GM12892 (cell line): ENCODE measurements at places on chromosomes 3 and 15.

GRCh38 chr3:124780356-124780755 is 50.1 kb downstream of the UMPS start:
- DNase-seq, result no peak

- DNase-seq, result no peak
These were observed 68.6 kb upstream of the RPL35A start for GRCh38 chr3:197881270-197881969.

DNA sequence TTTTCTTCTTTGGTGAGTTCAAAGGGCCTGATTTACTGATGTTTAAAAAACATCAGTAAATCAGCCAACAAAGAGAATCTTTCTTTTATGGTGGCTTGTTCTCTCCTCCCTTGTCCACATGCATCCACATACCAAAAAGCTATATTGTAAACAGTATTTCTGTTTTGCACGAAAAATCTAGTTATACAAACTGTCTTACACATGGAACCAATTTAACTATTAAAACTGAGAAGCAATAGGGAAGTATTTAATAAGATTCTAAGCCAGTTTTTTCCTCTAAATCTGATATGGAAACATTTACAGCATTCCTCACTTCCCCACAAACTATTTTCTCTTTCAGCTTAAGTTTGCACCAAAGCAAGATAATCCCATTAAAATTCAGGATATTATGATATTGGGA is 110.8 kb upstream of the ICE2 start:
- no peak for DNase-seq

- DNase-seq, result no peak
These were observed 15.7 kb downstream of the CIDEC start for GRCh38 chr3:9864200-9864927.

GRCh38 chr15:56608140-56608778 is 125.0 kb downstream of the ZNF280D start:
- no peak for DNase-seq

- DNase-seq, result no peak
These were observed 1.2 kb downstream of the GPR15 start for GRCh38 chr3:98532709-98533571.

DNA sequence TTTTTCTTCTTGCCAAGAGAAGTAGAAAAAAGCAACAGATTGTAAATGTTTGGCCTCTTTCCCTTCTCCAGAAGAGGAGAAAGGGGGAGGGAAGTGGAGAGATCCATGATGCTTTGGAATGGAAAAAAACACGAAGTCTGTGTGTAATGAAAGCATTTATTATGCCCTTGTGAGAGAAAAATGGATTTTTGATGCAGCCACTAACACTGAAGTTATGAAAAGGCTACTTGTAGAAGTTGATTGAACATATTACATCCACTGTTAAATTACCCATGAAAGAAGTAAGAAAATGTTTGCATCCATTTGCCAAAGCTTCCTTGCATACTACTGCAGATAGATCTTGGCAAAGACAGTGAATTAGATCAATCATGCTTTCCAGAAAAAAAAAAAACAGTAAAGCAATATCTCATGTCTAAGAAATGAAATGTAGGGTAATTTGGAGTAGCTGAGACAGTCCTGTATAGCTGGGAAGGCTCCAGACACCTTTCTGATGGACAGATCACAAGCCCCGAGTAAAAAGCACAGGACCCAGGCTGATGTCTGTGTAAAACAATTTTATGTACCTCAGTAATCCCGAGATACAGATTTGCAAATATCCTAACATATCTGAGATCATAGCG is 295.5 kb downstream of the PLOD2 start:
- no peak for DNase-seq

DNA sequence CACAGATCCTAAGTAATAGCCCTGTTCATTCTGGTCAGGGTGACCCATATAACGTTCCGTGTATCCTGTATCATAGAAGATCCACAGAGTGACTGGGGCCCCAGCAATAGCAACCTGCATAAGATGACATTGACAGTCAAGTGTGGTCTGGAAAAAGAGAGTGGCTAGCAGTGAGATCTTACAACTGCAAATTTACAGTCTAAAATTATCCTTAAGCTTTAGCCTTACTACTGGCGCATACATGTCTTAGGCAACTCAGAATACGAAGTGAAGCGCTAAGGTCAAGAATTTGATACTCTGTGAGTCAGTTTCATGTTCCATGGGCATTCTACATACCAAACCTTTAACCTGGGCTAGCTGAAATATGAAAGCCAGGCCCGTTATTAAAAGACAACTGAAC is 29.2 kb upstream of the IGDCC4 start:
- no peak for DNase-seq

- DNase-seq, result no peak
These were observed 163.4 kb downstream of the ATG7 start for GRCh38 chr3:11435440-11436165.

DNA sequence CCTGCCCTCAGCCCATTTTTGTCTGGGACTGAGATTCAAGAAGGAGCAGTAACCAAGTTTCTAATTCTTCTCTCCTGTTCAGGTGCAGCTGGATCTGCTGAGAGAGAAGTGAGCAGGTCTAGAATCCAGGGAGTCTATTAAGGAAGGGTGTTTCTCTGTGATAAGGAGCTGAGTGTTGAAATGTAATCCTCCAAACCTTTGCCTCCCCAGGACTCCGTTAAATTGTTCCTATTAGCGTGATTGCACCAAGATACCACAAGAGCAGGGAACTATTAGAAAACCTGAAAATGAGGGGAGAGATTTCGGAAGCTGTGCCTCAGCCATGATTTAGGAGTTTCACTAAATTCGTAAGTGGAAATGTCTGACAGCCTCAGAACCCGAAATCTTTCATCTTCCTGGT is 192.6 kb downstream of the EBLN2 start:
- no peak for DNase-seq

- no peak for DNase-seq
These were observed 1.6 kb upstream of the PLOD2 start for GRCh38 chr3:146162561-146162960.

- no peak for DNase-seq
These were observed 83.1 kb downstream of the CGGBP1 start for GRCh38 chr3:87975716-87976115.

- DNase-seq, result no peak
These were observed 739.4 kb downstream of the MCTP2 start for GRCh38 chr15:94970802-94971201.

GRCh38 chr3:148938306-148938705 is 53.0 kb upstream of the GYG1 start:
- no peak for DNase-seq

DNA sequence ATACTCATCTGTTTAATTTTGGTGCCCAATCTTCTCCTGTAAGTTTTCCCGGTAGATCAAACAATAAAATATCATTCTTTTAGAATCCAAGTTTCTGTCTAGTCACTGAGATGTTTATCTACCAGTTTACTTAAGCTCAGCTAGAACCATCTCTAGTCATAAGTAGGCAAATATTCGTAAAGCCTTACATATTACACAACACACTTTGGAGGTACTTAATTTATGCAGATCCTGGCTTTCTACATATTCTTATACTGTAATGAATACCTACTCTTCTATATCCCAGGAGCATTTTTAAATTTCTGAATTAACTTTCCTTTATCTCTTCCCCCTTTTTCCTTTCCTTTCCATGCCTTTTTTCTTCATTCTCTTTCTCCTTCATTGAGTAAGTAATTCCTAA is 185.9 kb upstream of the ZBTB20 start:
- DNase-seq, result no peak

DNA sequence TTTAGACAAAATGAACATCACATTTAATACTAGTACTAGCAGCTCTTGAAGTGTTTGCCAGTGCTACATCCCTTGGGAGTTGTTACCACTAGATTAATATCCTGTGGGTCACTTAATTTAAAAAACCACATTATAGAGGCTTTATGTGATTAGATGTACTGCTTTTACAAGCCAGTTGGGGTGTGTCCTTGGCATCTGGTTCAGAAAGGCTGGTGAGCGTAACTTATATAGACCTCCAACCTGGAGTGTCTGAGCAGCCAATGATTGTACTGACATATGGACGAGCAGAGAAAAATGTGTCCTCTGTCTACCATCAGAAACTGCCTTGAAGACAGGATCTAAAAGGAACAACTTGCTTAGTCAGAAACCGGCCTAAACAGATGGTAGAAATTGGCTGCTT is 306.2 kb upstream of the ATP11B start:
- DNase-seq, result no peak

DNA sequence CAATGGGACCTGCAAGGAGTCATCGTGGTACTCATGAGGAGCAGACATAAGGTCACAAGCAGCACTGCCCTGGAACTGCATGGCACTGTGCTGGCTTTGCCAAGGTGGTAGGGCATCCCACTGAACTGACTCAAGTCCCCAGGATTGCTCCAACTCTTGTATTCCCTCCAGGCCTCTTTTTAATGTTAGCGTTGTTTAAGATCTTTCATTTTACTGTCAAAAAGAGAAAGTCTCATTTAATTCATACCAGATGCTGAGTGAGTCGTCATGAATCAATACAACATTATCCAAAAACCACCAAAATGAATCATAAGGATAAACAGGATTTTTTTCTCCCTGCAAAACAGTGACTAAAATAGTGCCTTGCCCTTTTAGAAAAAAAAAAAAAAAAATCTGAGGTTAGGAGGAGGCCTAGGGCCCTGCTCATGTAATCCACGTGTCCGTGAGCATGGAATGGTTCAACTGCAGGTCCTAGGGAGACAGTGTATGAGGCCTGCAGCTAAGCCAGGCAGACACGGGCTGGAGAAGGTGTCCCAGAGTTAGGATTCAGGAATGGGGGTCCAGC is 36.7 kb upstream of the BLM start:
- no peak for DNase-seq

DNA sequence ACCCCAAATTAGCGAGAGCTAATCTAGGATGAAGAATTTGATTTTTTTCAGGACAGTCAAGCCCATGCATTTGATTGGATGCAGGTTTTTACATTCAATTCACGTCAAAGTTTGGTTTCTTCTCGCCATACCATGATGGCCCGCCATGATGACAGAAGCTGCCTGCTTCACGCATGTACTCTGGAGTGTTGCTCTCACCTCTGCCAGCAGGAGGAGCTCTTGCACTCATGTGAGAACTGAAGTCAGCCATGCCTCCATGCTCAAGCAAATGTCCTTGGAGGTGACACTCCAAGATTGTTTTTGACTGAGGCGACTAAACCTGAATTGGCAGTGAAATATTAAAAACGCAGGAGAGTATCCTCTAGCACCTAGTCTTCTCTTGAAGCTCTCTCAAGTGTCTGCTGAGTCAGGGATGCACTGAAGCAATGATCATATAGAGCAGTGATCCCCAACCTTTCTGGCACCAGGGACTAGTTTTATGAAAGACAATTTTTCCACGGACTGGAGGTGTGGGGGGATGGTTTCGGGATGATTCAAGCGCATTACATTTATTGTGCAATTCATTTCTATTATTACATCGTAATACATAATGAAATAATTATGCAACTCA is 120.9 kb downstream of the SAMMSON start:
- peak; percentile 38 for DNase-seq

- no peak for DNase-seq
These were observed 385.5 kb upstream of the PDZRN3 start for GRCh38 chr3:74009961-74010844.

DNA sequence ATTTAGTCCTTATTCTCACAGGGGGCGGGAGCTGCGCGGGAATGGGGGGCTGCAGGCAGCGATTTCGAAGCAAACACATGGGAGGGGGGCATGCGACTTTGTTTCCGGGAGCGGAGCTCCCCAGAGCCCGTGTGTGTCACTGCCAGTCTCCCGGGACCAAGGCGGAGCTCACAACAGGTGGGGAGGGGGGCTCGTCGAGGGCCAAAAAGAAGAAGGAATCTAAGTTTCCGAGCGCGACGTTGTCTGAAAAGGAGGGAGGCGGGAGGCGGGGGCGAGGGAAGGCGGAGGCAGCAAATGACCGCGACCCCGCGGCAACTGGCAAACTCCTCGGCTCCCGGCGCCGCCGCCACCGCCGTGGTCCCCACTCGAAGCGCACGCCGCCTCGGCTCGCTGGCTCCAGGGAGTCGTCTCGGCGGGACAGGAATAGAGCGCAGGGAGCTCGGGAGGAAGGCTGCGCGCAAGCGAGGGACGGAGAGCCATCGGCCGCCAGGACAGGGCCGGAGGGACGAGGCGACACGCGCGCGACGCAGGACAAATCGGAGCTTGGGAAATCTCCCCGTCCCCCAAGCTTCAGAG is 1.4 kb downstream of the FOXP1 start:
- no peak for DNase-seq

GRCh38 chr3:4804161-4805058 is 174.8 kb upstream of the BHLHE40 start:
- DNase-seq, result no peak

GRCh38 chr15:96247621-96248305 is 82.7 kb upstream of the NR2F2 start:
- no peak for DNase-seq

DNA sequence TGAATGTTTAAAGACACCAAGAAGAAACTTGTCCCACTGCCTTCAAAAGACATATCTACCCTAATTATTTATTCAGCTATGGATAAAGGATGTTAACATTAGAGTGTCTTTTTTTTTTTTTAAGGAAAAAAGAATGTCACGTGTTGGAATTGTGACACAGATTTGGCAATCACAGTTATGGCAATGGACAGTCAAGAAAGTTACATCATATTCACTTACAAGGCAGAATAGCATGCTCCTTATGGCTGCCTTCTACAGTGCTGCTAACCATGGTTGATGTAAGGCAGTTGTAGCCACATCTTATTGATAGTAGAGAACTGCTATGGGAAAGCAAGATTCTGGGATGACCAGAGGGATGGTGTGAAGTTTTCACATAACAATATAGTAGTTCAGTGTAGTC is 128.8 kb upstream of the ZBTB20 start:
- DNase-seq, result no peak

DNA sequence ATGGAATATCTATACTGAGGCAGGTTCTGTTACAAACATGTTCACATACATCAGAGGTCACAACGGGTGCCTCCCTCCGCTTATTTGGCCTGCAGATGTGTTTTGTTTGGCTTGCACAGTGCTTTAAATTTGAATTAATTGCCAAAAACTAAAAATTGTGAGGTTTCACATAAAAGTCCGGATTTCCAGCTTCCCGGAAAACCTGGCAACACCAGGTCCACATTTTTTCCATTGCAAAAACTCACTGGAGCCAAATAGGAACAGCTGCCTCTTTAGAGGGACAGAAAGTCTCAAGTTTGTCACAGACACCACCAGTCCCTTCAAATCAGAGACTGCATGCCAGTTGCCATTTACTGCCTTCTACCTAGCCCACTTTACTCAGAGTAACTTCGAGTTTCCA is 205.9 kb upstream of the MDFIC2 start:
- no peak for DNase-seq

- DNase-seq, result no peak
These were observed 88.9 kb upstream of the THBS1 start for GRCh38 chr15:39491886-39492490.

- DNase-seq, result no peak
These were observed 16.0 kb downstream of the FBLN2 start for GRCh38 chr3:13564751-13565560.
